Caco-2 (cell line): ENCODE measurements at places on chromosomes 12 and 14.

- DNase-seq, result no peak
These were observed 140.4 kb upstream of the ATF7IP start for GRCh38 chr12:14225064-14225463.

- DNase-seq, result no peak
These were observed 49.7 kb downstream of the PSMA6 start for GRCh38 chr14:35341751-35342488.

GRCh38 chr14:63901434-63902085 is 48.8 kb downstream of the SYNE2 start:
- no peak for DNase-seq

- no peak for DNase-seq
These were observed 126.4 kb upstream of the FOXN3 start for GRCh38 chr14:89543425-89543790.

DNA sequence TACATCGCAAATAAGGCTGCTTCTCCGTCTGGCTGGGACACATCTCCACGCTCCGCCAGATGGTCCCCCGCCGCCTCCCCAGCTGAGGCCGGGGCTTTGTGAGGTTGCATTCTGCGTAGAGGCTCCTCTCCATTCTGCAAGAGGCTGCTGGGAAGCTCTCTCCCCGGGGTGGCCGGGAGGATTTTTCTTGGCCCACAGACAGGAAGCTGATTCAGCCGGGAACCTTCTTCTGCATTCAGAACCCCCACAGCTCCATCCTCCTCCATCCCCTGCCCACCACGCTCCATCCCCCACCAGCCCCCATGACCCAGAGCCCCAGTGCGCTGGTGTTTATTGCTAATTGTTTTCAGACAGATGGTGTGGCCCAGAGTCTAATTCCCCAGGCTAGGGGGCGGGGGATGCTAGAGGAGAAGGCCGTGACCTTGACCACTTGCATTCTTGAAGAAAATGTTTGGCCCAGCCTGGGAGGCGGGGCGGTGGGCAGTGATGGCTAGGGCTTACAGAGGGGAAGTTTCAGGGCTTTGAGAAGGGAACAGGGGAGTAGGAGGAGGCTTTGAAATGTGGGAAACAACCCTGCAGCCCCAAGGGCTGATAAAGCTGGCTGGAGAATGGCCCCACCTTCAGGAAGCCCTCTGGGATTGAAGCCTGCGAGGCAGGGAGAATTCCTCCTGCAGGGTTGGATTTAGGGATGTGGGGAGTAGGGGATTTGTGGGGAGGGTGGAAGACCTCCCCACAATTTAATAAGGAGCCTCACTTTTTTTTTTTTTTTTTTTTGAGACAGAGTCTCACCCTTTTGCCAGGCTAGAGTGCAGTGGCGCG is 88.5 kb upstream of the NCOR2 start:
- no peak for DNase-seq

- no peak for DNase-seq
These were observed 45.6 kb upstream of the MIS18BP1 start for GRCh38 chr14:45298423-45299117.

DNA sequence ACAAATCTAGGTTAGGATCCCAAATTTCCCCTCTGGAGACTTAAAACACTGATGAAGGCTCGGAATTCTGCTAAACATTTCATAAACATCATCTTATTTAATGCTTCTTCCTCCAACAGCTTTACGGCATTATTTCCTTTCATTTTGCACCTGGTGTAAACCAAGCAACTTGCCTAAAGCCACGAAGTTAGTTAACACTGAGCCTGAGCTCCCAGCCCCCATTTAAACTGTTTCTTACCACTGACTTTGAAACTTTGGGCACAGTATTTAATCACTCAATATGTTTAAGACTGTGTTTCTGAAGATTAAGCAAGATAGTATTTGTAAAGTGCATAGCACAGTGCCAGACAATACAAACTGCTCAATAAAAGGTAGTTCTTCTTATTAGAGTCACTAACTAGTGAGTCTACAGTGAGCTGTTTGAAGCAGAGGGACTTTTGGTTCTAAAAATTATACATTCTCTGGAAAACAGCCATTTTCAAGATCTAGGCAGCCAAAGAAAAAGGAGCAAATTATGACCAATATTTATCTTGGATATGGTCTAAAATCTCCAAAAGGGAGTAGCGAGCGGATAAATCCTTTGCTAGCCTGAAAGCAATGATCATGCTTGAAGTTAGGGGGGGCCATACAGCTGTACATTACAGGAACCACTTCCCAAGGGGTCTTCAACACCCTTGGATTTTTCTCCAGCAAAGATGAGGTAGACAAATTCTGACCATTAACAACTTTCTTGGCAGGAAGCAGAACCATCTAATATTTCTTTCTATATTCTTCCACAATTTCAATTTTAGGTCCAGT is 4.0 kb downstream of the EGLN3 start:
- DNase-seq, result no peak

GRCh38 chr12:116693286-116694227 is 44.3 kb downstream of the SPRING1 start:
- no peak for DNase-seq

- DNase-seq, result no peak
These were observed 332.9 kb downstream of the PCNX1 start for GRCh38 chr14:71240171-71240570.

DNA sequence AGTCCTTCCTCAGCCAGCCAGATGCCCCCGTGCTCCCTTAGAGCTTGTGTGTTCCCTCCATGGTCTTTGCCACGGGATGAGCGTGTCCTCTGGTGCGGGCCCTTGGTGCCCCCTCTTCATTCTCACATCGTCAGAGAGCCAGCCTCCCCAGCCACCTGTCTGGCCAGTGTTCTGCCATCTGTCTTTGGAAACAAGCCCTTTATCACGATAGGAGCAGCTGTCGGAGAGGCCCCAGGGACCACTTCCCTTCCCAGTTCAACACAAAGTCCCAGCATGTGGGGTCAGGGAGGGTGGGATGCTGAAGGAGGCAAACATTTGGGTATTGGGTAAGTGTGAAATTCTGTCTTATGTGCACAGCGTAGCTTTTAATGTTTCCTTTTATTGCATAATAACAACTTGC is 44.5 kb downstream of the DYNC1H1 start:
- DNase-seq, result no peak

- DNase-seq, result no peak
These were observed 27.0 kb upstream of the TMEM260 start for GRCh38 chr14:56552615-56553014.

DNA sequence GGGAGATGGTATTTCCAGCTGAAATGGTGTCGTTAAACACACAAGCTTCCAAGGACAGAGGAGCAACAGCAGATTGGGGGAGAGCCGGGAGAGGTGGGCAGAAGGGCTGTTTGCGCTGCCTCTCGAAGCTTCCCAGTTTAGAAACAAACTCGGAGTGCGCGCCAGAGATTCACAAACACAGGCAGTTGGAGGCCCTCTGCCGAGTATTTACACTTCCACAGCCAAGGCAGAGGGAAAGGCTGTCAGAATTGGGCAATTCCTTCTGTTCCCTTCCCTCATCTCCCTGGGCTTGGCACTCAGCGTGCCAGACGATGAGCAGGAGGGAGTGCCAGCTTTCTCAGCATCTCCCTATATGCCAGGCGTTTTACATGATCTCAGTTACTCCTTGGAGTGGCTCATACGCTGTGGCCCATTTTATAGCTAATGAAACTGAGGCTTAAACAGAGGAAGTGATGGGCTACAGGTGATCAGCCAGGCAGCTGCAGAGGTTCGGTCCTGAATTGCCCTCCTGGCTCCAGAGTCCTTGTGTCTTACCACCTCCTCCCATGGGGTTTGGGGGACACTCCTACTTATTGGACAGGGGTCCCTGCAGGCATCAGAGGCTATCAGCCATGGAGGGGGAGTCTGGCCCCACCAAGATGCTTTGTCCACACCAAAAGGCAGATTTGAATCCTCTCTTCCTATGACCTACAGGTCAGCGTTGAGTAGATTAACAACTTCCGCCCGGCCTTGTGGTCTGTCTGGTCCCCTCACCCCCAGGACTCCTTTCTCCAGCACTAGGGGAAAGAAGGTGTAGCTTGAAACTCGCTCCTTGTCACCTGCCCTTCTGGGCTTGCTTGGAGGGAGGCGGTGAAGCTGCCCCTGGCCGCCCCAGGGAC is 3.1 kb downstream of the FAM222A start:
- no peak for DNase-seq

GRCh38 chr12:52622349-52622748 is 4.0 kb upstream of the KRT73 start:
- no peak for DNase-seq

- DNase-seq, result peak; percentile 16
These were observed at the start of gene RDH16 for GRCh38 chr12:56957229-56958052. RDH16 (minus strand) TSS chr12:56957608; CDS start chr12:56957462, 146 bp downstream.

DNA sequence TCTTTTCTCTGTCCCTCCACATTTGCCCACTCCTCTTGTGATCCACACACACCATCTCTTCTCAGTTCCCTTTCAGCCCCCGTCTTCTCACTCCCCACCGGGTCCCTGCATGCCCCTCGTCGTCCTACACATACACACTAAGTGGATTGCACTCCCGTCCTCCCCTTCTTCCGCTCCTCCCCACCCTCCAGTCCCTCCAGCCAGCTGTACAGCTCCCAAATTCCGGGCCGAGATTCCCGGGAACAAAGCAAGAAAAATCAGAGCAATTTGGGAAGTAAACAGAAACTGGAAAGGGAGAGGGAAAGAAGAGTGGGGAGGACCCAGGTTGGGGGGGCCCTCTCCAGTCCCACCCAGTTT is 282 bp upstream of the IGFBP6 start:
- no peak for DNase-seq

DNA sequence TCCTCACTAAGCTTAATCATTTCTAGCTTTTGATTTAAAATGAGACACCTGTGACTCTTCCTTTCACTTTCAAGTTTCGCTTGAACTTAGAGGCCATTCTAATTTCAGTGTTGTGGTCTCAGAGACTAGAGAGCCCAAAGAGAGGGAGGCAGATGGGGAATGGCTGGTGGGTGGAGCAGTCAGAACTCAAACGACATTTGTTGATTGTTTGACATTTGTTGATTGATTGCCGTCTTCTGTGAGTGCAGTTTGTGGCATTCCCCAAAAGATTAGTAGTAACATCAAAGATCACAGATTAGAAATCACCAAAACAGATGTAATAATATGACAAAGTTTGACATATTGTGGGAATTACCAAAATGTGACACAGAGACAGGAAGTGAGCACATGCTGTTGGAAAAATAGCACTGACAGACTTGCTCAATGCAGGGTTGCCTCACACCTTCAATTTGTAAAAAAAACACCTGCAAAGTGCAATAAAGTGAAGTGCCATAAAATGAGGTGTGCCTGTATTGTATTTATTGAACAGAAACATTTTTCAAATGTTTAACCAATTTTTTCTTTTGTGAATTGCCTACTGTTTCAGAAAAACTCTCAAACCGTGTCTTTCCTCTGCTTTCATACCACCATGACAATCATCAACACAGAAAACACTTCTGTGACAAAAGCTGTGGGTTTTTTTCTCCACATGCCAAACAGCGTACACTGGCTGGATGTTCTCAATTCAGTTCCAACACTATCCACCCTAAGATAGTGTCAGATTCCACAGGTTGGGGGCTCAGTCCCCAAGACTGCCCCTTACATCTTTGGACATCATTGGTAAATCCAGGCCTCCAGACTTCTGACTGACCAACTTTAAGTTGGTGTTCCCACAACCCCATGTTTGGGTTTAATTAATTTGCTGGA is 376.3 kb upstream of the RGS6 start:
- DNase-seq, result peak; percentile 69

GRCh38 chr12:116818341-116818856 is 62.8 kb downstream of the HRK start:
- no peak for DNase-seq

GRCh38 chr12:12214635-12215131 is 52.2 kb downstream of the LRP6 start:
- DNase-seq, result no peak

DNA sequence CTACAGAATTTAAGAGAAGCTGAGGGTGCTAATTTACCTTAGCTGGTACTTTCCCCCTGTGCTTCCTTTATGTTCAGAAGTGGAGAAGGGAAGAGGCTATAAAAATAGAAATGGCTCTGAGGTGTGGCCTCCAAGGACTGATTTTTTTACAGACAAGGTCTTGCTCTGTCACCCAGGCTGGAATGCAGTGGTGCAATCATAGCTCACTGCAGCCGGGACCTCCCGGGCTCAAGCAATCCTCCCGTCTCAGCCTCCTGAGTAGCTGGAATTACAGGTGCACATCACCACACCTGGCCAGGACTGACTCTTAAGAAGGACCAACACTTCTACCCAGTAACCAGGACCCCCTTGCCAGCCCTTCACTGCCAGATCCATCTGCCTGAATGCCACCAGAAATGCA is 23.9 kb upstream of the NAP1L1 start:
- DNase-seq, result no peak

DNA sequence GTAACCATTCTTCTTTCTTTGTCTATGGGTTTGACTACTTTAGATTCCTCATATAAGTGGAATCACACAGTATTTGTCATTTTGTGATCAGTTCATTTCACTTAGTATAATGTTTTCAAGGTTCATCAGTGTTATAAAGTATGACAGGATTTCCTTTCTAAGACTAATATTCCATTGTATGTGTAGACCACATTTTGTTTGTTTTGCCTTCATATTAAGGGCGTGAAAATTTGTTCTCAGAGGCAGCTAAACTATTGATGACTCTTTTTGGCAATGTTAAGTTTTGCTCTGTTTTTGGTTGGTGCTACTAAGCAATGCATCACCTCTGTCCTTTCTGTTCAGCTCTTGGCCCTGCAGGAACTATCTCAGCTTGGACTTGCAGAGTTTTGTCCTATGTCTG is 1.7 kb upstream of the KLRG1 start:
- no peak for DNase-seq

DNA sequence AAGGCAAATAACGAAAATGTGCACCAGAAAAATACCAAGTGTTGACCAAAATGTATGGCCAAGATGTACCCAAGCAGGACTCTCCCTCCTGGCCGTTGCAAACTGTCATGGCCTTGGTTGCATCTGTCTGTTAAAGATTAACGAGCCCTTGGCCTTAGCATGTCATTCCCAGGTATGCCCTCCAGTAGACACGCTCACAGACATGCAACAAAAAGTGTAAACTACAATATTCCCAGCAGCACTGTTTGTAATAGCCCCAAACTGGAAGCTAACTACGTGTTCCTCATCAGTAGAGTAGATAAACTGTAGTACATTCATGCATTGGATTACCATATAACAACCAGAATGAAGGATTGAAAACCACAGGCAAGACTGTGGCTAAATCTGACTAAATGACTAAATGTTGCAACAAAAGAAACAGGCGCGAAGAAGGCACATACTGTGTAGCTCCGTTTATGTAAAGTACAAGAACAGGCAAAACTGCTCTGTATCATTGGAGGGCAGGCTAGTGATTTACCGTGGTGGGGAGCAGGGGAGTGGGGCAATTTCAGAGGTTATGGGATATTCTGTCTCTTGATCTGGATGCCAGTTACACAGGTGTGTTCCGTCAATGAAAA is 232.8 kb upstream of the DIO3 start:
- no peak for DNase-seq
